ENCODE measurements at places on chromosomes 7 and 10. TPM values are rescaled to one million over a fixed set of nuclear protein-coding genes. Genes with fewer than 3 reads are reported as not detected.

Gene NPFFR1
- total RNA-seq = 0.04 TPM

Gene SUN1
- 220 TPM for total RNA-seq

Gene ZNF273
- 3.8 TPM for total RNA-seq

Gene TUBAL3
- 0.34 TPM for total RNA-seq

Gene HOXA1
- 2.8 TPM for total RNA-seq

Gene SAMD9L
- 0.79 TPM for total RNA-seq

Gene RBM20
- 3.3 TPM for total RNA-seq

Gene TSPAN33
- total RNA-seq = 22.2 TPM

Data from kidney epithelial cell (primary cell).